ENCODE measurements at places on chromosomes 2 and 18.

DNA sequence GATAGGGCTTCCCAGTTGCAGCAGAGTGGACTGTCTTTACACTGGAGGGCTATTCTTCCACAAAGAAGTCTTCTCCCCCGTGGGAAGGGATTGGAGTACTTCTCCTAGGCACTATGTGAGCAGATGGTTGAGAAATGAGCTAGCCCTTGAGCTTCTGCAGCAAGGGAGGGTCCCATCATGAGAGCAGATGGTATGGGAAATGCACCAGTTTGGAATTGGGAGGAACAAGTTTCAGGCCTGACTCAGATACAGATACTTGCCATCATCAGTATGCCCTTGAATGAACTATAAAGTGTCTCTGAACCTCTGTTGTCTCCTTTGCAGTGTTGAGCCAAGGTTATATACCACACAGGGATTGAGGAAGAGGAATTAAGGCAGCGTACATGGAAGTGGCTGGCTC is 757.4 kb downstream of the RNF144A start:
- no peak for DNase-seq

GRCh38 chr18:8876887-8877286 is 171.5 kb downstream of the MTCL1 start:
- no peak for DNase-seq

DNA sequence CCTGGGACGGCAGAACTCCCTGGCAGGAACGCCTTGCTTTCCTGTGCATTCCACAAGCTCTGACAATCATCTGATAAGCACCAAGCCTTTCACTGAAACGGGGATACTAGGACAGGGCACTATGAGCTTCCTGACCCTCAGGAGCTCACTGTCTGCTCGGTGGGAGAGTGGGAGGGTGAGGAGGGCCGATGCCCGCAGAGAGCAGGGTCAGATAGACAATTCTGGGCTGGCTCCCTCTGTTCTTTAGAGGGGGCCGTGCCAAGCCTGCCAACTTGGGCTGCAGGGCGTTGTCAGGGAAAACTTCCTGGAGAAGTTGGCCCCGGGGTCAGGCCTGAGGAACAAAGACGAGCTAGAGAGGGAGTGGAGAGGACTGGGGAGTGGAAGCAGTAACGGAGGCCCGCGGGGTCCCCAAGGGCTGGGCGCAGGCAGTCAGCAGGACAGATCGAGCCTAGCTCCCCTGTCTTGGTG is 82.0 kb downstream of the CTAGE1 start:
- DNase-seq, result no peak

DNA sequence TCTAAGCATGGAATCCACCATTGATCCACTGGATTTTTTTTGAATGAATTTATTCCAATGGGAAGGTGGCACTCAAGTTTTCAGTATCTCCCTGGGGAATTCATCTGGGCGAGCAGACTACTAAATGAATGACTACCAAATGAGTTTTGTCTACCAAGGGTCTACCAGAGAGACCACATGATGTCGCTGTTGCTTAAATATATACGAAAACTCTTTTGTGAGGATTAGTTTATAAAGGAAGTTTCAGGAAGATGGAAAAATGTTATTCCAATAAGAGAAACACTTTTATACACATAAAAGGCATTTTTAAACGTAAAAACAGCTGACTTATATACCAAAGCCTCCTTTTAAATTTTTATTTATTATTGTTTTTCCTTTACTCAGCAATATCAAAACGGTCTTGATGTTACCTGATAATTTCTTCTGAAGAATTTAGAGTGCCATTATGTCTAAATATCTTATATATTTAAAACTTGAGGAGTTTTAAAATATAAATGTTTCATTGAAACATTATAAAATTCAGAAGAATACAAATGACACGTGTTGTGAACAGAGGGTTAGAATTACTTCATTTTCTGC is 139.7 kb downstream of the HRH4 start:
- DNase-seq, result no peak

GRCh38 chr2:70965506-70965905 is 12.9 kb upstream of the ANKRD53 start:
- DNase-seq, result peak; percentile 9

DNA sequence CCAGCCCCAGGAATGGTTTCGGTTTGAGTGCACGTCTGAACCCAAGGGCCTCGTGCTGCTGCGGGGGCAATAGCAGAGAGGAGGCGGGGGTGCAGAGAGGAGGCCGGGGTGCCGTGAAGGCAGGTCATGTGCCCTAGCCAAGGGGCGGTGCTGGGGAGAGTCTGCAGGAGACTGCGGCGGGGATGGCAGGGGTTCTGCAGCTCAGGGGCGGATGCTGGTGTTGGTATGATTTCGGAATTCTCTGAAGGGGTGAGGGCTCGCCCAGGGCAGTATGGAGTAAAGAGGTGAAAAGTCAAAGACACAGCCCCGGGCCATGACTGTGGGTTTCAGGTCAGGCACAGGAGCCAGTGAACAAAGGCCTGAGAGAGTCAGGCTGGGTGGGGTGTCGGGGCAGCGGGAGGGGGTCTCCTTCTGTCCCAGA is 186.5 kb upstream of the HDAC4 start:
- no peak for DNase-seq

- no peak for DNase-seq
These were observed 339.0 kb downstream of the RAD51AP2 start for GRCh38 chr2:17179145-17179808.

GRCh38 chr2:216029416-216030129 is 16.2 kb upstream of the MREG start:
- no peak for DNase-seq

GRCh38 chr2:98441706-98442450 is 2.8 kb upstream of the INPP4A start:
- no peak for DNase-seq

DNA sequence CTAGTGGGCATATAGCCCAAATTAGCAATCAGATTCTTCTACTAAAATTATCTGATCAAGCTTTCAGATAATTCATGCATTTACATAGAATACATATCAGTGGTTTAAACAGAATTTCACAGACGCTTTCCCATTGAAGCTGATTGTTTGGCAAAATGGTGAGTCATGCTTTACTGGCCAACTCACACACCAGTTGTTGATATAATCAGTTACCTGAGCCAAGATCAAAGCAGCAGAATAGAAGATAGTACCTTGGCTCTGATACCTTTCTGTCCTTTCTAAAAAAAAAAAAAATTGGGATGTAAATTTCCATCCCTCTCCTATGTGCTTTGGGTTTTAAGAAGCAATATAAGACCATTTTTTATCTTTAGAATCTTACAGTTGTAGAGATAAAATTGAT is 178.0 kb downstream of the MCFD2 start:
- no peak for DNase-seq

- DNase-seq, result peak; percentile 64
These were observed 115.2 kb downstream of the FAM210A start for GRCh38 chr18:13611142-13611600.
